ENCODE measurements at places on chromosomes 4 and X.

DNA sequence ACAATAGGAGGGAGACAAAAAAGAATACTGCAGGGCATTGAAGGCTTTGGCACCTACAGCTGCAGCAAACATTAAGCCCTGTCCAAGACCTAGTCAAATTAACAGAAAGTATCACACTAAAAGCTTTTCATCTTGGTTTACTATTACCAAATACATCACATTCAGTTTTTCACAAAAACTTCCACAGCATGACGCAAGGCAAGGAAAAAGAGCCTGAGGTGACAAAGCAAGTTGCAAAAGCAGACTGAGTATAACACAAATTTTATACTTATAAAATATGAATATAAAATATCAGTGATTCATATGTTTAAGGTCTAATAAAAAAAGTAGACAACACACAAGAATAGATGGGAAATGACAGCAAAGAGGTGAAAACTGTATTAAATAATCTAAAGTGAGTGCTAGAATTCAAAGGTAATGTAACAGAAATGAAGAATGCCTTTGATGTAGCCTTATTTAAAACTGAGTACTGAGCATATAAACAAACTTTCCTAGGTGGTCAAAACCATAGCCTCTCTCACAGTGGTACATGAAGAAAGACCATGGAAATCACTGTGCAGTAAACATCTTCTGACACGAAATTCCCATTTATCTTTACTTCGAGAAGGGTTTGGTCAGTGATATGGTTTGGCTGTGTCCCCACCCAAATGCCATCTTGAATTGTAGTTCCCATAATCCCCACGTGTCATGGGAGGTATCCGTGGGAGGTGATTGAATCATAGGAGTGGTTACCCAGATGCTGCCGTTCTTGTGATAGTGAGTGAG lies 27.7 kb upstream of the MAGEA11 start:
- DNase-seq, result no peak

GRCh38 chr4:85886665-85887064 lies 411.7 kb downstream of the ARHGAP24 start:
- no peak for DNase-seq

- DNase-seq, result no peak
Measured at GRCh38 chrX:40579900-40580536, 752 bp upstream of the ATP6AP2 start.

DNA sequence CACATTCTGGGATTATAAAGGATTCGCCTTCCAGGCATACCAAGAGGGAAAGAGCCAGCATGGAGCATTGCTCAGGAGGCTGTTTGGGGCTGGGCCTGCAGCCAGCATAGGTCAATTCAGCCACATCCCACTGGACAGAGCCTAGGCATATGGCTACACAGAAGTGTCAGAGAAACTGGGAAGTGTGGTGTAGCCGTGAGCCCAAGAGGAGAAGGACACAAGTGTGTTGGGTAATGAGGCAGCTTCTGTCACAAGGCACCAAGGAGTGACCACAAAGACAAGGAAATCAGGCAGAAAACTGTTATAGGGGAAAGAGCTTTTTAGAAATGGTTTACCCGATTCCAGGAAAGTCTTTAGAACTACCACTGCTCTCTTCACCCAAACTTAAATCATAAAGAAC lies 178.6 kb upstream of the TBL1X start:
- no peak for DNase-seq

DNA sequence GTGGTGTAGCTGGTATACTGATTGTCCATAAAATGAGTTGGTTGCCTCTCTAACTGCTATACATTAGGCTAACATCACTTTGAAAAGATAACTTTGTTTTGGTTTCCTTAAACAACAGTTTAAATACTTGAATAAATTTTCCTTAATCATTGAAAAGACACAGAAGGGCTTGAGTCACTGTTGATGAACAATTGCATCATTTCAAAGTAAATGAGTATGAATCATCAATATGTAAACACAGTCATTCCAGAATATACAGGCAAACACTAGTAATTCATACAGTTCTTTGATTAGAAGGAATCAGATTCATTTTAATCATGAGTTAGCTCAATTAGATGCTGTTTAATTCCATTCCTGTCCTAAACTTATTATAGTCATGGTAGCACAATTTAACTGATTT lies 160.6 kb downstream of the AFF2 start:
- DNase-seq, result no peak

- no peak for DNase-seq
Measured at GRCh38 chr4:171256223-171256622, 557.0 kb upstream of the GALNTL6 start.

DNA sequence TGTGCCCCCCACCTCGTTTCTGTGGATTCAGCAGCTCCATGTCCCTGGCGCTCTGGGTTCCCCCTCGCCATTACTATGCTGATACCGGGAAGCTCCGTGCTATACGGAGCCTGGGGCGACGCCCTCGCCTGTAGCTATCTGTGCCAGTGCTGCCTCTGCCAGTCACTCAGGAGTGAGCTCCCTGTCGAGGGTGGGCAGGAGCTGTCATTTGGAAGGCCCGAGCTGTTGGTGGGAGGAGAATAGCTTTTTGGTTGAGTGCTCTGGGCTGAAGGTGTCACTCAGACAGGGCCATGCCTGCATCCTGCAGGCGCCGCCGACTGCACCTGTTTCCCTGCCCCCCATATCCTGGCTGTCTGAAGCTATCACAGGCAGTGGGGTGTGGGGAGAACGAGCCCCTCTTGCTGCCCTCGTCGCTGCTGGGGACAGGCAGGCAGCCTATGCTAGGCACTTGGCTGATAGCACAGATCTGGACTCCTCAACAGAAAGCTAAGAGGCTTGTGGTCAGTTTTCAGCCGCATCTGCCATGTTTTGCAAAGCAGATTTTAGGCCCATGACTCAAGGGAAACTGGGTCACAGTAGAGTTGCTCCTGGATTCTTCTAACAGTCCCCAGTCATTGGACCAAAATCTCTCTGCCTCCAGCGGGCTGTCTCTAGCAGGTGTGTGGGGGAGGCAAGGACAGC lies 31.8 kb downstream of the CPLX1 start:
- DNase-seq, result no peak

- no peak for DNase-seq
Measured at GRCh38 chrX:21126661-21127060, 247.6 kb upstream of the CNKSR2 start.

DNA sequence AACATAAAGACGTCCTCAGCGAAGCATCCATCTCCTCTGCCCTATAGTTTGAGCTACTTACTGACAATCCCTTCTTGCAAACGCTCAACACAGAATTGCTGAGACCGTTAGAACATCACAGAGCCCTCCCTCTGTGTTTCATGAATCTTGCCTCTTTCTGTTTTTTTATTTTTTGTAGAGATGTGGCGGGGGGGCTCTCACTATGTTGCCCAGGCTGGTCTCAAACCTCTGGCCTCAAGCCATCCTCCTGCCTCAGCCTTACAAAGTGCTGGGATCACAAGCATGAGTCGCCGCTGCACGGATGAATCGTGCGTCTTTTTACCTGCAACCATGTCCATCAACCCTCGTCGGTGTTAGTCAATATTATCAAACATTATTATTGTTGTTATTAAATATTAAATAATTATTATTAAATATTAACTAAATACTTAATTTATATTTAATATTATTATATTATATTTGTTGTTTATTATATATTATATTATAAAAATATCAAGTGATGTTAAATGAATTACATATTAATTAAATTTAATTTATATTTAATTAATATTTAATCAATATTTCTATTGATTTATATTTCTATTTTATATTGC lies 200.7 kb downstream of the CRLF2 start:
- peak; percentile 12 for DNase-seq
